ENCODE measurements at places on chromosomes 11 and 22.

- DNase-seq: no peak
These were observed 669 bp upstream of the GAL3ST1 start for GRCh38 chr22:30574997-30575671.

GRCh38 chr11:11977206-11977938 lies 31.1 kb downstream of the DKK3 start:
- DNase-seq: no peak

DNA sequence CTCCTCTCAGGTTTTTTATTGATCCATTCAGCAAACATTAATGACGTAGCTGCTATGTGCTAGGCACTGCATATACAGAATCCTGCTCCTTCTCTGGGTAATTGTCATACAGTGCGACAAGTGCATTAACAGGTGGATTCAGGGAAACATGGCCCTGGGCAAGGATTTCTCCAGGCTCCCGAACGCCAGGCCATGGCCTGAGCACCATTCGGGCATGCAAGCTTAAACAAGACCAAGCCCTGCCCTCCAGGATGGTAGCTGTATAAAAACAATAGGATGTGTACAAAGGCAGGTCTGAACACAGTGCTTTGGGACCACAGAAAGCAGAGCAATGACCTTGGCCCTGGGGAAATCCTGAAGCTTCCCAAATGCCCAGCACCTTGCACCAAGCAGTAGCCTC lies 9.1 kb upstream of the SYT7 start:
- DNase-seq: no peak

DNA sequence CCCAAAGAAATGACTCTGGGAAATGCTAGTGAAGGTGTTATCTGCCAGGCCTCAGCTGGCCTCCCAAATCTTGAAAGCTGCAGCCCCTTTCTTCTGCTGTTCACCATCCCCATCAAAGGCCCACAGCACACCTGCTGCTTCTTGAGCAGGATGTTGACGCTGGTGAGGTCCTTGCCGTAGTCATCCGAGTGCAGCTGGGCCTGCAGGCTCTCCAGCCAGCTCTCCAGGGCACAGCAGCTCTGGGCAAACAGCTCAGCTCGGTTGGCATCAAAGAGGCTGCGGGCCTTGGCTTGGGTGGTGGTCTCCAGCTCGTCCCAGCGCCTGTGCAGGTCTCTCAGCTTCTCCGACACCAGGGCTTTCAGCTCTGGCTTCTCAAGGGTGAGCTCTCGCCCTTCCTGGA lies 18.5 kb upstream of the RBM4B start:
- DNase-seq: no peak

DNA sequence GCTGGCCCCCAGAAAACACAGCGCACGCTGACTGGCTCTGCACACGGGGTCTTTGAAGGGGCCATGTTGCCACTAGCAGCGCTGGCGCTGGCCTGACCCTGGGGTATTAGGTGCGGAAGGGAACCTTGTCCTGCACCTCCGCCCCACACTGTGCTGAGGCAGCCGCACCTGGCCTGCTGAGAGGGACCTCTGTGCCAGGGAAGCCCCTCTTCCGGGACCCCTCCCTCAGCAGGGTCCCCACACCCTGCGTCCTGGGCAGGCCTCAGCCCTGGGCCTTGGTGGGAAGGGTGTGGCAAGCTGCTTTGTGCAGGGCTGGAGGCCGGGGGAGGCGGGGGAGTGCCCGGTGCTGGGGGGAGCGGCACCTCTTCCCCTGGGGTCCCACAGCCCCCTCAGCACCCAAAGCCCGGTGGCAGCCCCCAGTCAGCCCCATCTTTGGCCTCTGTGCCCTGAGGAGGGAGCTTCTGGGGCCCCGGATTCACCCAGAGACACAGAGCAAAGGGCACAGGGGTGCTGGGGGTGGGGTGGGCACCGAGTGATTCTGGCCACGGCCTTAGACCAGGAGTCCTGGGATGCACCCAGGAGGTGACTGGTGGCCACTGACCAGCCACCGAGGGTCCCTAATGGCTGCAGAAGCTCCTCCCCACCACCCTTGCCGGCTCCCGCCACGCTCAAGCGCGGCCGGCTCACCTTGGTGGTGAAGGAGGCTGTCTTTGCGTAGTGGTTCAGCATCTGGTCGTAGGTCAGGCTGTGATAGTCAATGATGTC lies 11.4 kb downstream of the TTLL8 start:
- DNase-seq: no peak

- no peak for DNase-seq
These were observed 24.5 kb downstream of the RSPH14 start for GRCh38 chr22:23117275-23117674.

- no peak for DNase-seq
These were observed 68.6 kb downstream of the ATXN10 start for GRCh38 chr22:45740236-45740635.

GRCh38 chr11:20661445-20661844 lies 7.9 kb upstream of the NELL1 start:
- no peak for DNase-seq

DNA sequence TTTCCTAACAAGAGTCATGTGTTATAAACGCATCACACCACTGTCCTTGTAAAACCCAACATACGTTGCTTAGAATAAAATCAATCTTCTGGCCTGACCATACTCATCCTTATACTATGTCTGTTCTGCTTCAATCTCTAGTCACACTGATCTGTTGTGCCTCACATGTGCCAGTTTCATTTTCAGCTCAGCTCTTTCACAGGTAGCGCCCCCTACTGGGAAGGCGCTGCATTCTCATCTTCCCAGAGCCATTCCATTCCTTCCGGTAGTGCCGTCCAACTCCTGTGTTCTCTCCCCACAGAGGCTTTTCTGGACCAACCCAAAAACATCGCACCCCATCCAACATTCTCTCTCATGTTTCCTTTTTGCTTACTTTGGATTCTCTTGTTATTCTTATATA lies 22.2 kb downstream of the CASP5 start:
- DNase-seq: peak; percentile 22

DNA sequence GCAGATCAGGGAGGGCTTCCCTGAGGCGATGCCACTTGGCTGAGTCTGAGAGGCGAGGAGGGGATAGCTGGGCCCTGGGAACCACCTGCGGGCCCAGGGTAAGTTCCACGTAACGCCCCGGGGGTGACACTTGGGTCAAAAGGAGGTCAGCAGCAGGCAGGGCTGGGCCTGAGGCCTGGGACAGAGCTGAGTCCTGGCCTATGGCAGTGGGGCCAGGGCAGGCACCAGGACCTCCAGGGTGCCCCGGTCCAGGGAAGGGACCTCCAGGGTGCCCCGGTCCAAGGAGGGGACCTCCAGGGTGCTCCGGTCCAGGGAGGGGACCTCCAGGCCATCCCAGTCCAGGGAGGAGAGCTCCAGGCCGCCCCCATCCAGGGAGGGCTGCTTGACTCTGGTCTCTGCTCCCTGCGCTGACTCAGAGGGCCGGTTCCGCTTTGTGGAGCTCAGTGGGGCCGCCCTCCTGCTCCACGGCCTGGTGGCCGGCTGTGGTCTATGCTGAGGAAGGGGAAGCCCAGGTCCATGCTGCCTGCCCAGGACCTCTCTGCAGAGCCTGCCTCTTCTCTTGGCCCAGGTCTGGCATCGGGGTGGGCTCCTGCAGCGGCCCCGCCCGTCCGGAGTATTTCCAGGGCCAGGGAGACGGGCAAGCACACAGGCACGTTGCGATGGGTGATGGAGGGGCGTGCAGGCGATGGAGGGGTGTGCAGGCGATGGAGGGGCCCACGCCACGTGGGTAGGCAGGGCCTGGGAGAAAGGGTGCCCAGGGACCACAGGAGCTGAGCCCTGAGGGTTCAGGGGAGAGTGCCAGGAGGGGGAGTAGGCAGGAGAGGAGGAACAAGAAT lies 19.5 kb upstream of the WNT7B start:
- no peak for DNase-seq

- DNase-seq: no peak
These were observed 109.3 kb downstream of the ST3GAL4 start for GRCh38 chr11:126464796-126465195.

DNA sequence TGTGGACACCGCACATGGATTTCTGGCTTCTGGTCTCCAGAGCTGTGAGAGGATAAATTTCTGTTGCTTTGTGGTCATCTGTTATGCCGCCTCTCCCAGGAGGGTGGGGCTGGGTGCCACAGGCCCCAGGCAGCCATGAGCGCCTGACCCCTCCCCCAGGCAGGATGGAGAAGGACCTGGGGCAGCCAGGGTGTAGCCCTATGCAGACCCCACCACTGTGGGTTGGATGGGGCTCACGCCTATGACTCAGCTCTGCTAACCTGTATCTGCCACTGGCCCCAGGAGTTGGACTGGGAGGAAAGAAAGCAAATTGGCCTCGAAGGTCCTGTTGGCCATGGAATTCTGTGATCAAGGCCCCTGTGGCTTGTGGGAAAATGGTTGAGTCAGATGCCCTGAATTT lies 1351.1 kb downstream of the BRD1 start:
- no peak for DNase-seq

GRCh38 chr11:9069256-9069655 lies 22.1 kb downstream of the SCUBE2 start:
- DNase-seq: no peak

GRCh38 chr11:132242632-132243031 lies 872.2 kb downstream of the NTM start:
- DNase-seq: no peak

DNA sequence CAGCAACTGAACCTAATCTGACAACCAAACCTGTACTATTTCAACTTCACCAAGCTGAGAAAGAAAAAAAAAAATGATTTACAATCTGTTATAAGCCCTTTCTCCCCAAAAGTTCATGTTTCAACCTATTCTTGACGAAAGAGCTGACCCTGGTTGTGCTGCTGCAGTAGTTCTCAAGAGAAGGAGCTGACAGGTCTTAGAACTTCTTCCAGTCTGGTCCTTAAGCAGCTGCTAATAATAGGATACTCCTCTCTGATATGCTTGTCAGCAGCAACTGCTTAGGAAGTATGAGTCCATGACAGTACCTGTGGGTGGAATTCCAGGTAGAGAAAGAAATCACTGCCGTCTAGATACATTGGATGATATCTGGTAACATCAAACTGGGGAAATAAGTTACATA lies 735.1 kb upstream of the CCDC90B start:
- DNase-seq: no peak

DNA sequence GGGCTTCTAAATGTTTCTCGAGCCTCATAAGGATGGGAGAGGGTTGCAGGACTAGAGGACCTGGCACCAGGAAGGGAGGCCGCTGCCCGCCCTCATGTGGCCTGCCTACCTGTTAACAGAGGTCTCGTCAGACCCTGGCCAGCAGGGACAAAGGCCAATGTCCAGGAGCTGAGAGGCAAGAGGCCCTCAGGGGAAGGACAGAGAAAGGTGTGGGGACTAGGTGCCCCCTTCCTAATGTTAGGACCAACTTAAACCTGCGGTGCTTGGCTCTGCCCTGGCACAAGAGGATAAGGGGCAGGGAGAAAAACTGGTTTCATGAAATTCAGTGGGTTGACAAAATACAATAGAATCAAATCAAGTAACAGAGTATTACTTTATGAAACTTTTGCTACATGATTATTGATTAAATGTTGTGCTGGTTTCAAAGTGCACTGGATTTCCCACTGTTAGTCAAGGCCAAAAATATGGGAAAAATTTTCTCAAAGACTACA lies 20.0 kb upstream of the SYT12 start:
- no peak for DNase-seq

GRCh38 chr22:50141462-50141861 lies 29.1 kb upstream of the PANX2 start:
- no peak for DNase-seq

DNA sequence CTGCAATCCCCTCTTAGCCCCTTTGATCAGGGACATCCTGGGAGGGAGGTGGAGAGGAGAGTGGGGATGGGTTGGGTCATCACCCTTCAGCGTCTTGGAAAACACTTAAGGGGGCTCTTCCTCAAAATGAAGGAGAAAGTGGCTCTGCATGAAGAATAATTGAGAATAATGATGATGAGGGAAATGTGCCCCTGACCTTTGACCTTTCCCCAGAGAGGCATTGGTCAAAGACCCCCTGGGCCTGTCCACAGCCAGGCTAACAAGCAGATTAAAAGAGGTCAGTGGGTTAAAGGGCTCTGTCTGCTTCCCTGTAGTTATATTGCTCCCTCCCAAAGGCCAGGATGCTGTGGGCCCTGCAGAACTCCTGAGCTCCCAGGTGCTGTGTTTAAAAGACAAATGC lies 68.7 kb downstream of the NAV2 start:
- DNase-seq: no peak

DNA sequence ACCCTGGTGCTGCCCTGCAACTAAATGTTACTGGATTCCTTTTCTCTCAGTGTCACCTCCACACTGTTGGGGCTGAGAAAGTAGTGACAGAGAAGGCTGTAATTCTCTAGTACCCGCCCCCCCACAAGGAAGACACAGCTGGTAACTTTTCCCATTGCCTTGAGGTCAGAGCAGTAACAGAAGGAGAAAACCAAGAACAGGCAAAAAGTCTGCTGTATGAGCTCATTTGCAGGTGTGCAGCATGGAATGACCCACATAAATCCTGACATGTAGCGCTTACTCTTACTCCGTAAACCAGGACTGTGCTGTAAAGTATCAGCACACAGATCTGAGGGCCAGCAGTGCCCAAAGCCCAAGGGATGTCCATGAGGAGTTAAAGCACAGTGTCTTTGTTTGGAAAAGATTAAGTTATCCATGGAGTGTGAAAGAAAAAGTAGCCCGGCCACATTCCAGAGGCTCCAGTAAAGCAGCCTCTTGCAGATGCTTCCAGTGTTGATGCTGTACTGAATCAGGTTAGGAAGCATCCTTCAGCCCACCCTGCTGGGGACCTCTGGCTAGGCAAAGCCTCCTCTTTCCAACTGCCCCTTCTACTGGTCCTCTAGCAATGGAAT lies 120.7 kb downstream of the PLEKHA7 start:
- no peak for DNase-seq

- DNase-seq: no peak
These were observed 355 bp downstream of the TESMIN start for GRCh38 chr11:68751004-68751325.

All from activated CD4-positive, alpha-beta T cell treated with anti-CD3 and anti-CD28 coated beads, Interleukin-2, amount 50 U/mL, for 24 hours (primary cell).